Stimulated activated CD8-positive, alpha-beta memory T cell treated with anti-CD3 and anti-CD28 coated beads, Interleukin-15, amount 100 ng/mL, for 48 hours (primary cell): ENCODE measurements at places on chromosomes 5 and 9.
A peak's percentile ranks its signal among the peaks of the same experiment; 100 is the strongest.

GRCh38 chr5:43658509-43658908 is 55.5 kb downstream of the NNT start:
- no peak for DNase-seq

DNA sequence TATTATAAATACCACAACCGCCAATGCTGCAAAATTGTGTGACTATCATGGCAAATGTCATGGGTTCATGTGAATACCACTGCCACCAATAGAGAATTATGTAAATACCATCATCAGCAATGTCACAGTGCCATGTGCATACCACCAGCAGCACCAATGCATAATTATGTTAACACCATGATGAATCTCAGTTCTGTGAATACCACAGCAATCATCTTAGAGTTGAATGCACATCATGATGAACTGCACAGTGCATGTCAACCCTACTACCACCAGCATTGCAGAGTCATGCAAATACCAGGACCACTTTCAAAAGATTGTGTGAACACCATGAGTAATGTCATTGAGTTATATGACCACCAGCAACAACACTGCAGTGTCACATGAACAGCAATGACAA is 63.2 kb downstream of the SHC3 start:
- DNase-seq = no peak

DNA sequence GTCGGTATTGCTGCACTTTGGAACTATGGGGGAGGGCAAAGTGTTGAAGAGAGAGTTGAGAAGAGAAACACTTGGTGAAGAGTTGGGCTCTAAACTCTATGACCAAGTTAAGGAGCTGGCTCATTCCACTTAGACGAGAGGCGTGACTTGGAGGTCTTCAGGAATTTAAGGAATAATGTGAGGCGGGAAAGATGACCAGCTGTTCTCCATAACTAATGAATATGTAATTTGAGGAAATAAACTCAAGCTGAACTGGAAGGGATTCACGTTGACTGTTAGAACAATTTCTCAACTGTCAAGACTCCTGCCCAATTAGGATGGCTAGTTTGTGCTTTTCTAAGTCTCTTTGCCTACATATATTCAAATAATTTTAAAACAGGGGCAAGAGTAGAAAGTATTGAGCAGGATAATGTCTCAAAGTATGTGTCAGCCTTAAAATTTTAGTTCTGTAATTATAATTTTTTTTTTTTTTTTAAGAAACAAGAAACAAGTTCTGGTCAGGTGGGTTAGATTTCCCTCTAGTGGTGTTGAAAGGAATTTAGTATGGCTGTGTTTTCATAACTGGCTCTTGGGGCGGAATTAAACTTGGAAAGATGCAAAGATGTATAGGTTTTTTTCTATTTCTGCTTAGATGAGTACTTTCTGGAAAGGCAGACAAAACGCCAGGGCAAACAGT is 33.4 kb downstream of the TMEM252 start:
- DNase-seq = no peak

GRCh38 chr5:54113060-54113459 is 197.3 kb downstream of the ARL15 start:
- no peak for DNase-seq

GRCh38 chr5:10594591-10595210 is 30.8 kb downstream of the ANKRD33B start:
- DNase-seq = no peak

GRCh38 chr5:97090944-97091343 is 51.5 kb downstream of the LIX1 start:
- DNase-seq = no peak

DNA sequence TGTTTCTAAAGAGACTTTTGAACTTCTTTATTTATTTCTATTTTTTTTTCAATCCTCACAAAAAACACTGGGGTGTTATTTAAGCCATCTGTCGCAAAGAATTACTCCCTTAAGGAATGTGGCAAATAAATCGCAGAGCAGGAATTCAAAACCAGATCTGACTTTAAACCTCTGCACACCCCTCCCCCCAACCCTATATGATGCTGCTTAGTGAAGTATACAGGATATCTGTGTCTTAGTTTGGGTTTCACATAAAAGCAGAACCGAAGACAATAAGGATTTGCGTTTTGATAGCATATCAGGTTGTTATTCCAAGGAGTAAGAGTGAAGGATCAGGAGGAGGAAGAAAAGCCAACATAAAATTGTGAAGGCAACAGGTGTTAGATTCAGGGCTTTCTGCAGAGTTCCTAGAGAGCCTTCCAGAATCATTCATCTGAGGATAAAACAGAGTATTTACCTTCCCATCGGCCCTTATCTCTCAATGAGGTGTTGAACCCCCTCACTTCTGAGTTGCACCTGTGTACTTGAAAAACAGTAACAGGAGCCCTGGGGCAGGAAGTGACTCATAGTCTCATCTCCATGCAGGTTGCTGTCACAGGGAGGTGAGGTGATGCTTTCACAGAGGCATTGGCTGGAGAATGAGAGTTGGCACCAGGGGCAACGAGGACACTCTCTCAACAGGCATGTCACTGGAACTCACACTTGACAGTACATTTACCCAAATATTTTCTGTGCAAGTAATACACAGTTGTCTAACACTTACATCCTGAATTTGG is 33.5 kb upstream of the DMRT3 start:
- DNase-seq = no peak

DNA sequence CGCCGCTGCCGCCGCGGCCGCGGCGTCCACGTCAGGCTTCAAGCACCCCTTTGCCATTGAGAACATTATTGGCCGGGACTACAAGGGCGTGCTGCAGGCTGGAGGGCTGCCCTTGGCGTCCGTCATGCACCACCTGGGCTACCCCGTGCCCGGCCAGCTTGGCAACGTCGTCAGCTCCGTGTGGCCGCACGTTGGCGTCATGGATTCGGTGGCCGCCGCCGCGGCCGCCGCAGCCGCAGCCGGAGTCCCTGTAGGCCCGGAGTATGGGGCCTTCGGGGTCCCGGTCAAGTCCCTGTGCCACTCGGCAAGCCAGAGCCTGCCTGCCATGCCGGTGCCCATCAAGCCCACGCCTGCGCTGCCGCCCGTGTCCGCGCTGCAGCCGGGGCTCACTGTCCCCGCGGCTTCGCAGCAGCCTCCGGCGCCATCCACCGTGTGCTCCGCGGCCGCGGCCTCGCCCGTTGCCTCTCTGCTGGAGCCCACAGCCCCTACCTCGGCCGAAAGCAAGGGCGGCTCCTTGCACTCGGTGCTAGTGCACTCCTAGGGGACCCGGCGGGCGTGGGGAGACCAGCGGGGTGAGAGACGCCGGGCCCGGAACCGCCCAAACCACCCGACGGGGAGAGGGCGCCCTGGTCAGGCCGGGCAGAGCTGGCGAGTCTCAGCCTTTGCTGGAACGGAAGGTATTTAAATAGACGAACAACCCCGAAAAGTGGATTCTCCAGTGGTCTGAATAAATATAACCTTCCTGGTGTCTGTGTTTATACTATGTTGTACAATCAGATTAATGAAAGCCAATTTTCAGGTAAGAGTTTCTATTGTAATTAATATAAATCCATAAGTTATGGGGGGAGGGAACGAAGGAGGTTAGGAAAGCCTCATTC is 1.2 kb downstream of the FOXB2 start:
- DNase-seq = no peak

GRCh38 chr5:79842006-79842881 is 148.8 kb downstream of the MTX3 start:
- no peak for DNase-seq

GRCh38 chr9:6779417-6780241 is 21.9 kb downstream of the KDM4C start:
- DNase-seq = no peak

GRCh38 chr9:133863257-133863592 is 125.1 kb upstream of the SARDH start:
- DNase-seq = no peak

DNA sequence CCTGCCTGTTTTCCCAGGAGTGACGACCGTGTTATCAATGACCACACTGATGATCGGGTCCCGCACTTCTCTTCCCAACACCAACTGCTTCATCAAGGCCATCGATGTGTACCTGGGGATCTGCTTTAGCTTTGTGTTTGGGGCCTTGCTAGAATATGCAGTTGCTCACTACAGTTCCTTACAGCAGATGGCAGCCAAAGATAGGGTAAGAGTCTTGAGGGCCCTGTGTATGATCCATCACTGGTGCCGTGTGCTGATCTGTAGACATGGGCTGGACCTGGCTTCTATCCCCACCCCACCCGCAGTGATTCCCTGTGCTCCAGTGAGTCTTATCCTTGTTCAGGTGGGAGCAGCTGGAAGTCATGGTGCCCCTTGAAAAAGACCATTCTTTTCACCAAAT is 26.0 kb downstream of the GABRP start:
- no peak for DNase-seq

GRCh38 chr5:956941-957747 is 51.5 kb upstream of the NKD2 start:
- DNase-seq = peak; percentile 47
